Activated CD4-positive, alpha-beta T cell treated with anti-CD3 and anti-CD28 coated beads for 1 hour (primary cell): ENCODE measurements at places on chromosomes 6 and 20.

DNA sequence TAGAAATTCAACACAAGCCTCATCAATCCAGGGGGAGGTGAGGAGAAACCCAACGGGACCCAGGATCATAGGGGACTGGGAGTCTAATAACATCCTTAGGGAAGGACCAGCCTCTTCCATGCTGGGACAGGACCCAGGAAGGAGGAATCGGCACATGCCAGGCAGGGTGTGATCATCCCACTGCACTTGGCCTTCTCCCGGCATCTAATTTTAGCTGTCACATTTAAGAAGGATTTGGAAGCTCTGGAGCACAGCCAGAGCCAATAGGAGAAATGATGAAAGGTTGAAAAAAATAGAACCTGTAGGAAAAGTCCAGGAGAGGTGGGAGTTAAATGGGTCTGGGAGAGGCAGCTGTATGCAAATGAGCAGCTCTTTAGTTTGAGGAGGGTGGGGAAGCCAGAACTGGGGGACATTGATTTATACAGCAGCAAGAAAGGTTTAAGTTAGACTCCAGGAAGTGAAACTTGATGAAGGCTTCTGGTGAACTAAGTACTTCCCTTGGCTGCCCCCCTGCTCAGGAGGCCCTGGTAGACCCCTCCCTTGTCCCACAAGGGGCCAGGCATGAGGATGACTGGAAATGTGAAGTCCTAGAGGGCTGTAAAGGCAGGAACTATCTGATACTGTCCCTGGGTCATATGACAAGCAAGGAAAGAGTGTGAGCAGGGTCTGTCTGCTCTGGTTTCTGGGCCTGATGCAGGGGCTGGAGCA is 260.3 kb downstream of the LRFN2 start:
- DNase-seq, result no peak

DNA sequence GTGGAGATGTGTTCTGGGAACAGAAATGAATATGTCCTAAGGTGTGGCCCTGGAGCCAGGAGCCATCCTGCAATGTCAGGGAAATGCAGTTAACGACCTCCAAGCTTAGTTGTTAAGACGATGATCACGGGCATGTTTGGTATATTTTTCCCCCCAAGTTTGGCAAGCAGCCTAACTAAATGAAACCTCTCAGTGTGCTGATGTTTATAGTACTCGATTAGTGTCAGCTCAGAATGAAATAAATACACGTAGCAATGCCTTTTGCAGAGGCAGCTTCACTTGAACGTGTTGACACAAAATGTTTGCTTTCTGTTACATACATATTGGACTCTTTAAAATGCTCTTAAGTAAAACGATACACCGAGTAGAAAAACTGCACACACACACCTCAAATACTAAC is 76.2 kb upstream of the OLIG3 start:
- DNase-seq, result no peak

DNA sequence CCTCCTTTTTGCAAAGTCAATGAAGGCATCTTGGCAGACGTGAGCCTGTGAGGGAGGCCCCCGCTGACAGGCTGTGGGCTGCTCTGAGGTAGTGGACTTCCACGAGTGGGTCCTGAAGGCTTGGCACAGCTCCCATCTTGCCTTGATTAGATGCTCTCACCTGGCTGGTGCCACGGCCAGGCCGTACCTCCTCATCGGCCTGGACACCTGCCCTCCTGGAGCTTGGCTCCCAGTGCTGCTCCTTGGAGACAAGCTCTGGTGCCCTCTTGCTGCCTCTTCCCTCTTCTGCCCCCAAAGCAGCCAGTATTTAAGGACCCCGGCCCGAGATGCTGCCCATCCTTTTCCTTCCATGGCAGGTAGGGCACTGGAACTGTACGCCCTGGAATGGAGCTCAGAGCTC is 93.5 kb downstream of the ERMARD start:
- no peak for DNase-seq

- DNase-seq, result no peak
These were observed at the start of gene RBM24 for GRCh38 chr6:17281100-17281496. Gene RBM24 (plus strand): TSS chr6:17281361. CDS start chr6:17281582, 221 bp downstream.

GRCh38 chr6:124355146-124355545 is 551.5 kb downstream of the NKAIN2 start:
- no peak for DNase-seq
